ACHN (cell line): ENCODE measurements at places on chromosomes 1 and 21.

GRCh38 chr1:204074274-204075138 is 1.6 kb downstream of the SOX13 start:
- DNase-seq, result peak; percentile 42

- no peak for DNase-seq
These were observed at the start of gene C1orf185 for GRCh38 chr1:51101976-51102375. Gene C1orf185, plus strand, starts transcription at chr1:51102228. Its CDS starts 6 bp downstream, at chr1:51102234.

DNA sequence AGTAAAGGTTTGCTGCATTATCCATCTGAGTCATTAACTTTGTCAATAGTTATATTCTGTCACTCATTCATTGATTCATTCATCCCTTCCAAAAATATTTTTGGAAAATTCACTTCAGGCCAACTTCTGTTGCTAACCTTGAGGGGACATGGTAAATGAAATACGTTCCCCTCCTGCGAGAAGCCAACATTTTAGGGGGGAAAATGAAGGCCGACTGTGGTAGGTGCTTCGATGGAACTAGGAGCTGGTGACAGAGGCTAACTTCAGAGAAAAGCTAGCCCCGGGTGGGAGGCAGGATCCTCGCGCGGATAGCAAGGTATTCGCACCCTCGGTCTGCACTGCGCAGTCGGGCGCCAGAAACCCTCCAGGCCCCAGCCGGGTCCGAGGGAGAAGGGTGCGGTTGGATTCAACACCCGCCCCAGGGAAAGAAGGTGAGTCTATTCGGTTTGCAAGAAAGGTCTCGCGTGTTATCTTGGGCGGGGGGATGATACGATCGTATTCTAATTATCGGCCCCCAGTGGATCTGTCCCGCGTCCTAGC is 646 bp upstream of the RRP15 start:
- no peak for DNase-seq

- no peak for DNase-seq
These were observed 121.7 kb downstream of the FGGY start for GRCh38 chr1:59418363-59419144.

DNA sequence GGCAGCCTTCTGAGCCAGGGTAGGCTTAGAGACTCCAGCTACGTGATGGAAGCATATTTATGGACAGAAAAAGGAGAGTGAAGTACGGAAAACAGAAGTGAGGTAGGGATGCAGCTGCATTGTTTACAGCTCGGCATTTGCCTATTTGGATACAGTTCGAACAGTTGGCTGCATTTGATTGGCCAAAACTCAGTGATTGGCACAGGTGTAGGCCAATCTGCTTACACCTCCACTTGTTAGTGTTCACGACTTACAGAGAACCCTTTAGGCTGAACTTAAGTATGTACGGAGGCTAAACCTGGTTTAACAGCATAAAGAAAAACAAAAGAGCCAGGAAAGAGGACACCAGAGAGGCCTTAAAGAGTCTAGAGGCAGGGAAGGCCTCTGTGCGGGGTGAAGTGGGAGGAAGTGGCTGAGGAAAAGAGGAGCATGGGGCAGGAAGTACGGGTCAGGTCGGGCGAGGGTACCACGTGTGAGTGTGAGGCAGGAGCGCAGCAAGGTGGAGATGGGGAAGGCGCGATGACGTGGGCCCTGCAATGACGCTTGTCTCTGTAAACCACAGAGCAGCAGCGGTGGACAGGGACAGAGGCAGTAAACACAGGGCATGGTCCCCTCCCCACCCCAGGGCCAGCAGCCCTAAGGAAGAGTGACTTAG is 32.0 kb downstream of the RSPH1 start:
- DNase-seq, result peak; percentile 48

DNA sequence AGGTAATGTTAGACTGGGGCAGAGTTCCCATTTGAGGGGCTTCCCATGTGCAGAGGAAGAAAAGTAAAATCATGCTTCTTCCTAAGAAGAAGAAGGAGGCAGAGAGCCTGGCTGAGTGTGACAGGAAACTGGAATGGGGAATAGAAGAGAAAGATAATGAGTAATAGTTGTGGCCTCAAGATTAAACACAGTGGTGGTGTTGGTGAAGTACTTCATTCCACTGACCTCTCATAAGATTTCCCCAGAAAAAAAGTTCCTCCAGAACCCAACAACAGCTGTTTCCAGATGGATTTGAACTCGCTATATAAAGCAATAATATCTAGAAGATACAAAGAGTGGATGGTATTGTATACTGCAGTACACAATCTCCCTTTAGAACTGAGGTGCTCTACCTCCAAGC is 13.0 kb downstream of the RGS1 start:
- DNase-seq, result no peak

GRCh38 chr1:232486454-232487207 is 143.3 kb downstream of the SIPA1L2 start:
- no peak for DNase-seq

GRCh38 chr1:43554444-43554992 is 23.8 kb downstream of the PTPRF start:
- DNase-seq, result peak; percentile 53
